ENCODE measurements at places on chromosomes 5 and 9.

DNA sequence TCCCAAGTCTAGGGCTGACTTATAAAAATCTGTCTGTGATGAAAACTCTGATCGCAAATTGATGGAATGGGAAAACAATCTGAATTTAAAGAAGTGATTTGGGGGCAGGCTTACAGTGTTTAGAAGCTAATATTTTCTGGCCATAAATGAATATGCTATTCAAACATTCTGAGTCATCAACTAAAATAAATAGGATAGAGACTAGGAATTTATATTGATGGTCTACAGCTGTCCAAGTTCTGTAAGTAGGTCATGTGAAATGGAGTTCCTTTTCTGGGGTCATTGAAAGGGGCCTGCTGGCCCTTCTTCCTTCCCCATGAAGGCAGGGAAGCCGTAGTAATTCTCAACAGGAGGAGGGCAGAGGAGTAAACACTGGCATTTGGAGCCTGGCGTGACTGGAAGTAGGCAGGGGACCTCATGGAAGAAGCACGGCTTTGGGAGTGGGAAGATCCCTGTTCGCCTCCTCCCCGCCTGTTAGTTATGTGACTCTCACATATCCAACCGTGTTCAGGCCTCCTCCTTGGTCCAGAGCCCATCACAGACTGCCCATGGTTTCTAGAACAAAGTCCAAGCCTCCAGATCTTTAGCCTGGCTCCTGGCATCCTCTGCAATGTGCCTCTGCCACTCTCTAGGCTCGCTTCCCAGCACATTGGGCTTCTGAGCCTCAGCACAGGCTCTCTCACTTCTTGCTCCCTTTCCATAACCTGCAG, 31.7 kb downstream of the ALG2 start:
- DNase-seq = no peak

GRCh38 chr9:90838098-90838497, 36.5 kb downstream of the SYK start:
- DNase-seq = no peak

DNA sequence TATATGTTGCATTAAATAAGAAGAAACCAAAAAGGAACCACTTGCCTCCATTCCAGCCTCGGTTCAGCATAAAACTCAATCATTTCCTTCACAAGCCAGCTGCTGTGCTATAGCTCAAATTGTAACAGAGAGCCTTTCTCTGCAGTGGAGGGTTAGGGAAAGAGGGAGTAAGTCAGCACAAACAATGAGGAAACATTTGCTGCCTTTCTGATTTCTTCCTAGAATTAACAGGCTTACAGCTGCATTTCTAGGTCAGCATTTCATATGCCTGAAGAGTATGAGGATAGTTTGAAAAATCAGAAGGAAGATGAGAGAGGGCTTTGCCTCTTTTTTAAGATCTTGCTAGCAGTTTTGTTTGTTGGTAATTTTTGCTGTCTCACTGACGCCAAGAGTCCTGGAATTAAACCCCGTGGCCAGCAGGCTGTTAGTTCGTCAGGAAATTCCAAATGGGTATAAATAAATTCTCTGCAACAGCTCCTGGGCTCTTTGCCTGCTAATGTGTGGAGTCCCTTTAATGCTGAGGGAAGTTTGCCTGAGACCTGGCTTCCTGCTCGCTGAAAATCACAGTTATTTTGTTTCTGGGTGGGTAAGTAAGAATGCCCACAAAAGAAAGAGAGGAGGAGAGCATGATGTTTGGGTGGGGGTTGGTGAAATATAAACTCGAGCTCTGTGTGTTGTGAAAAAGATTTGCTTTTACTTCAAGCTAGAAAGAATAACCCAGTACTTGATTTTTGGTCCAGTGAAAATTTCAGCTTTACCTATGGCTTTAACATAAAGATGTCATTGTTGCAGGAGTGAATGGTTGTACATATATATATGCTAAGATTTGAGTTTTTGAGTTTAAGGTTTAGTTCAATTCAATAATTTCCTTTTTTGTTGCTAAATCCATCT, 148.1 kb upstream of the DMRT1 start:
- no peak for DNase-seq

DNA sequence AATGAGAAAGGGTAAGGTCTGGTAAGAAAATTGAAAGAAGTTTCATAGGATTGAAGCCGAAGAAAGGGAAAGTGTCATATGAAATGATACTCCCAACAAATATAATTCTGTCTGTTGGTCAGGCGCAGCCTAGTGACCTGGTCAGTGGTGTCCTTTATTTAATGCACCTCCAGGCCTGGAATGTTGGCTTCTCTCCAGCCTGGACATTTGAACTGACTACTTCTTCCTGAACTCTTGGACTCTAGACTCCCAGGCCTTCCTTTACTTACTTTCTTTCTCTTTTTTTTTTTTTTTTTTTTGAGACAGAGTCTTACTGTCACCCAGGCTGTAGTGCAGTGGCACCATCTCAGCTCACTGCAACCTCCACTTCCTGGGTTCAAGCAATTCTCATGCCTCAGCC, 1381.5 kb upstream of the WWC1 start:
- DNase-seq = no peak

- DNase-seq = peak; percentile 39
Observed at GRCh38 chr5:40681363-40682153, 1.8 kb downstream of the PTGER4 start.

Measured in CD4-positive, alpha-beta T cell treated with Interleukin-4 for 4 hours (primary cell).